Activated T-helper 1 cell treated with anti-CD3 and anti-CD28 coated beads, Interleukin-2, amount 50 U/mL, for 16 hours (primary cell): ENCODE measurements at places on chromosomes 2 and 18.

GRCh38 chr2:64857581-64858471, 131.4 kb upstream of the SLC1A4 start:
- DNase-seq = no peak

GRCh38 chr2:65436169-65436823, 3.9 kb upstream of the SPRED2 start:
- DNase-seq = no peak

DNA sequence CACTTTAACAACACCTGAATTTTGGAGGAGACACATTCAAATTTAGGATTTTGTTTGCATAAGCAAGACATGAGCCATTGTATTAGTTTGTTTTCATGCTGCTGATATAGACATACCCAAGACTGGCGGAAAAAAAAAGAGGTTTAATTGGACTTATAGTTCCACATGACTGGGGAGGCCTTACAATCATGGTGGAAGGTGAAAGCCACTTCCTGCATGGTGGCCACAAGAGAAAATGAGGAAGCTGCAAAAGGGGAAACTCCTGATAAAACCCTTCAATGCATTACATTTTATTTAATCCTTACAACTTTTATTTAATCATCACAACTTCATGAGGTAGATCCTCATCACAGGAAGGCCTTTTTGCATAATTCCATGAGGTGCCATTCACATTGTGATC, 242.0 kb upstream of the STON1 start:
- no peak for DNase-seq

GRCh38 chr2:170770008-170770605, at the start of gene ERICH2:
TSS of gene ERICH2 (plus strand) at chr2:170770378. CDS start at chr2:170770682, 304 bp downstream.
- no peak for DNase-seq

- DNase-seq = no peak
Observed at GRCh38 chr18:47427923-47428637, 176.6 kb upstream of the SKOR2 start.

GRCh38 chr2:42978887-42979415, 186.6 kb upstream of the HAAO start:
- no peak for DNase-seq

DNA sequence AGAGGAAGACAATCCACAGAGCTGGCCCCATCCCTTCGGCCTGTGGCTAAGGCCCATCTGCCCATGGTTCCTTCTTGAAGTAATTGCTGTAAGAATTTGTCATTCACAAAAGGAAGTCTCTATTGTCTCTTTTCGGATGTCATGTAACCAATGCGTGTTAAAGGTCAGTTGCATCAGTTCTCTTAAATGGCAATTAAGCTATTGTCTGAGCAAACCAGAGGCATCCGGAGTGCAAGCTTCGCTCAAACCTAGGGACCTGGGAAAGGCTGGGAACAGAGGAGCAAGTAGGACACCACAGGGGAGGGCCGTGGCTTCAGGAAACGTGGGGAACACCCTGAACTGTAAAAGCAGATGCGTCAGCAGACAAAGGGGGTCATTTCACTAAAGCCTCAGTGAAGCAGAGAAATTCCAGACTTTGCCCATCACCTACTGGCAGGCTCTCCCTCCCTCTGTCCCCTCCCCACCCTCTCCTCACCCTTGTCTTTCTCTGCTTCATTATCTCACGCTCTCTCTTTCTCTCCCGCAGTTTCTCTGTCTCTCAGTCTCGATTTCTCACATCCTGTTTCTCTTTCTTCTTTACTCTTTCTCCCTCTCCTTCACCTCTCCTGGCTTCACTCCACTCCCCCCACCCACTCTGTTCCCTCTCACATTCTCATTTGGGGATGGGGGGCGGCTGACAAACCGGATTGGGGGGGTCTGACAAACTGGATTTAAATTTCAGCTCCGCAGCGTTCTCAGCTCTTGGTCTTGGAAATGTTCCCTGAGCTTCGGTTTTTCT, 204.6 kb upstream of the TNP1 start:
- DNase-seq = no peak

DNA sequence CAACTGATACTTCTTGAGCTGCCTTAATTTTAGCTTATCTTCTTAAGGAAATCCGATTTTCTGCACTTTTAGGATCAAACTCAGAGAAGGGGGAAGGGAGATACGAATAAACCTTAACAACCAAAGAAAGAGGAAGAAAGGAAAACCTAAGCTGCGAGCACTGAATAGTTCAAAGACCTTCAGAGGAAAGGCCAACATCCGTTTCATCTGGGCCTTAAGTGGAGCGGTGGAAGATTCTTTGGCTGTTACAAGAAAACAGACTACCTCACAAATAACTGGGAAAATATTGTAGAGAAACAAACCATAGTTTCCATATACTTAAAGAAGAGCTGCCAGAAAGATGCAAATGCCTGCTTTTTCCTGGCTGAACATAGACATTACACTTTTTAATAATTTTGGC, 43.6 kb downstream of the VIT start:
- no peak for DNase-seq

GRCh38 chr2:175027755-175028154, 22.6 kb upstream of the CHN1 start:
- no peak for DNase-seq

- no peak for DNase-seq
Observed at GRCh38 chr2:43609290-43609918, 13.6 kb upstream of the THADA start.

DNA sequence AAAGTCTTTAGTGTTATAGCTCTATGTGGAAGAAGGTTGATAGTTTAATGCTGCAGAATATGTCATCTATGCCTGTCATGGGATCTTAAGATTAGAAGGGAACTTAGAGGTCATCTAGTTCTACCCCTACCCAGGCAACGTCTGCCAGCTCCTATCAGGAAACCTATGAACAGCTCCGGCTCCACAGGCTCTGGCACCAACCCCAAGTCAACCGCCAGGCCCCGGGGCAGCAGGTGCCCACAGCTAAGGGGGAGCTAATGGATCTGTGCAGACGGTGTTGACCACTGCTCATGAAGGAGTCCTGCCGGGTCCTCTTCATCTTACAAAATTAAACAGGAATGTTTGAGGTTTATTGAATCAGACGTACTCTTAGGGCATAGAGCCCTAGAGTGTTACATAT, 440.8 kb upstream of the KLHL29 start:
- DNase-seq = no peak

GRCh38 chr2:221731432-221732145, 159.5 kb upstream of the EPHA4 start:
- DNase-seq = no peak

- no peak for DNase-seq
Observed at GRCh38 chr2:36561237-36561944, 36.6 kb downstream of the FEZ2 start.

GRCh38 chr2:174597345-174598047, at the start of gene WIPF1:
TSS of gene WIPF1 (minus strand) at chr2:174597804. CDS start at chr2:174585573, 12,231 bp downstream.
- DNase-seq = no peak

DNA sequence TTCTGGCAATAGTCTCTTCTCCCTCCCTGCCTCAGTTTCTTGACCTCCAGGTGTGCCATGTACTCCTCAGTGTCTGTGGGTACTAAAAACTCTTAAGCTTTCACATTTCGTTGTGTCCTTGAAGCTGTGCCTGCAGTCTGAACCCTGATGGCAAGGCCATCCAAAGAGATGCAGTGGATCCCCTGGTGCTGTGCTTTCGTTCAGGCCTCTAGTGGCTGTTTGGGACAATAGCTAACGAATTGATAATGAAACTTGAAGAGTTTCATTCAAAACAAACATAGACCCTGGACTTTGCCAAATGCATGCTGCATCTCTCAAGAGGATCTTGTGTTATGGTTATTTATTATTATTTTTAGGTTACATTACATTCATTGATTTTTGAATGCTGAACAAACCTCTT, 523.1 kb upstream of the FSIP2 start:
- no peak for DNase-seq

DNA sequence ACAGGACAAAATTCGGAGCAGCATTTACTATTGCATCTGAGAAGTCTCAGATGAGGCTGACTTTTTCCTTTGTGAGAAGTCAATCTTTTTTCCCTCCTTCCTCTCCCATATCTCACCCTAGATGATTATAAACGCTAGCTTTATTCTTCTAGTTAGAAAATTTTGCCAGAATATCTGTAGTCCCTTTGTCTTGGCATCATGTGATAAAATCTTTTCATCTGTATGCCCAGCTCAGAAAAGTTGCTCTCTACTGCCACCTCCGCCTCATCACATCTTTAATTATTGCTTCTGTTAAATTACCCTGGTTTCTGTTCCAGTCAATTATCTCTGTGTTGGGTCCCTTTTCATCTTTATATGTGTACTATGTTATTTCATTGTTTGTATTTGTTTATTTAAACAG, 210.8 kb upstream of the SLC35G4 start:
- no peak for DNase-seq

- no peak for DNase-seq
Observed at GRCh38 chr2:169845016-169845415, 17.8 kb downstream of the UBR3 start.

DNA sequence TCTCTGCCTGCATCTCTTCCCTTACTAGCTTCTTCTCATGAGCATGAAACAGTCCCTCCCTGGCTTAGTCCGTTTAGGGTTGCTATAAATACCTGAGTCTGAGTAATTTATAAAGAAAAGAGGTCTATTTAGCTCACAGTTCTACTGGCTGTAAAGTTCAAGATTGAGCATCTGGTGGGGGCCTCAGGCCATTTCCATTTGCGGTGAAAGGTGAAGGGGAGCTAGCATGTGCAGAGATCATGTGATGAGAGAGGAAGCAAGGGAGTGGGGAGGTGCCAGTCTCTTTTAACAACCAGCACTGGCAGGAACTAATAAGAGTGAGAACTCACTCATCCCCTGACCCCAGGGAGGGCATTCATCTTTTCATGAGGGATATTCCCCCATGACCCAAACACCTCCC, 26.8 kb downstream of the RHBDD1 start:
- no peak for DNase-seq

- DNase-seq = no peak
Observed at GRCh38 chr2:37376421-37377186, 32.2 kb downstream of the QPCT start.

DNA sequence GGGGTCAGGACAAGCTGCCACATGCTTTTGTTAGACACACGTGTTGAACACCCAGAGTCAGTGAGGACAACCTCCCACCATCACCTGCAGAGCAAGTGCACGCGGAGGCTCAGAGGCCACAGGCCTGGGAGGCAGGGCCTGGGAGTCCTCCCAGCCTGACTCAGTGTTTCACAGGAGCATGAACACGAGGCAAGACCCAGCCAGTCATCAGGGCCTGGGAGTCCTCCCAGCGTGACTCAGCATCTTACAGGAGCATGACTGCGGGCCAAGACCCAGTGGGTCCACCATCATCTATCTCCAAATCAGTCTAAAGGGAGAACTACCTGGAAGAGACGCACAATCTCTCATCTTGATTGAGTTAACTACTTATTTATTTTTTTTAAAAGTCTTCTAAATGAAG, 112.6 kb upstream of the PXDN start:
- DNase-seq = no peak

- DNase-seq = peak; percentile 33
Observed at GRCh38 chr2:7825591-7826312, 856.1 kb upstream of the ID2 start.

DNA sequence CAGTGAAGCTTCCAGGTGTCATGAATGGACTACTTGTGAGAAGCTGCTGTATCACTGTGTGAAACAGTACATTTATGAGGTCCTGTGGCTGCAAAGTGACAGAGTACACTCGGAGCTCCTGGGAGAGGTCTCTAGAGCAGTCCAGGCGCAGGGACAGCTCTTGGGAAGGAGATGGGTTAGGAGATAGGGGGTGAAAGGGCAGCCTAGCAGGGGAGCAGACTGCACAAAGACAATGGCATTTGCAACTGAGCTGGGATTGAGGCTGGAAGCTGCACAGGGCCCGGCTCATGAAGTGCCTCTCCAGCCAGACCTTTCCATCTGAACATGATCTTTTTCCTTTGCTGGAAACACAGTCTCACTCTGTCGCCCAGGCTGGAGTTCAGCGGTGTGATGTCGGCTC, 83.6 kb downstream of the RHOB start:
- no peak for DNase-seq

DNA sequence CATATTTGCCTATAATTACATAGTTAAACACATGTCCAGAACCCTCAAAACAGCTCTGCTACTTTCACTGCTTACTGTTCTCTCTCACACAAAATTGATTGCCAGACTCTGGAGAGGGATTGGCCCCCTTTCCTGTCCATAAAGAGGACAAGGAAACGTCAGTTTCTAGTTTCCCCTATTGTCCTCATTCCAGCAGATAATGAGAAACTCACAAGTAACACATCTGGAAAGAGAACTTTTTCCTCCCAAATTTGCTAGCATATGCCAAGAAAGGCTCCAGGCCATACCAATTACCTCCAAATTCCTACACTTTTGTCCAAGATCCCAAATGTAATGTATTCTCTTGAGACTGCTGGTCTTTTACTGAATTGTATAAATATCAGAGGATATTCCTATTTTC, 200.5 kb downstream of the EXOC6B start:
- DNase-seq = no peak

DNA sequence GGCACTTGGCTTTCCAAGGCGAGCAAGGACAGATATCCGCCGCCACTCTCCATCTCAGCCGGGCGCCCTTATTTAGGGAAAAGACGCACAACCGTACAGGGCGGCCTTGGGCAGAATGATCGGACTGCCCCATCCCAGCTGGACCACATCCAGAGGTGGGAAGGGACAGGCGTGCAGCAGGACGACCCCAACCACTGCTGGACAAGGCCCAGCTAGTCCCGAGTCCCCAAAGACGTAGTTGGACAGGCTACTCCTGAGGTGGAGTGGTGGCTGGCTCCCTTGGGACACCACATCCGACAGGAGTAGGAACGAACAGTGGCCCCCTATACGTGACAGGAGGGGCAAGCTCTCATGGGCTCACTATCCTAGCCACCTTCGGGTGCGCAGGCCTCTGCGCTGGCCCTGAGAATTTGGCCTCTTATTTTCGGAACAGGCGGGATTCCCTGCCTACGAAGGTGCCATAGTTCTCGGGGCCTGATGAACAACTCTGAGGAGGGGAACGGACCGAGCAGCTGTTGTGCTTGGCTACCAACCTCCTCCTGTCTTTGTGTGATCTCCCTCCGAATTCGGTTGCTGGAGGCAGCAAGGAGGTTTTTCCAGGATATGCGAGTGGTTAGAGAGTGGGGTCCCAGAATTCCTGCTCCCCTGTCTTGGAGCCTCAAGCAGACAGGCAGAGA, 2.3 kb downstream of the FEV start:
- no peak for DNase-seq

GRCh38 chr2:159046966-159047365, 78.5 kb downstream of the TANC1 start:
- DNase-seq = no peak

DNA sequence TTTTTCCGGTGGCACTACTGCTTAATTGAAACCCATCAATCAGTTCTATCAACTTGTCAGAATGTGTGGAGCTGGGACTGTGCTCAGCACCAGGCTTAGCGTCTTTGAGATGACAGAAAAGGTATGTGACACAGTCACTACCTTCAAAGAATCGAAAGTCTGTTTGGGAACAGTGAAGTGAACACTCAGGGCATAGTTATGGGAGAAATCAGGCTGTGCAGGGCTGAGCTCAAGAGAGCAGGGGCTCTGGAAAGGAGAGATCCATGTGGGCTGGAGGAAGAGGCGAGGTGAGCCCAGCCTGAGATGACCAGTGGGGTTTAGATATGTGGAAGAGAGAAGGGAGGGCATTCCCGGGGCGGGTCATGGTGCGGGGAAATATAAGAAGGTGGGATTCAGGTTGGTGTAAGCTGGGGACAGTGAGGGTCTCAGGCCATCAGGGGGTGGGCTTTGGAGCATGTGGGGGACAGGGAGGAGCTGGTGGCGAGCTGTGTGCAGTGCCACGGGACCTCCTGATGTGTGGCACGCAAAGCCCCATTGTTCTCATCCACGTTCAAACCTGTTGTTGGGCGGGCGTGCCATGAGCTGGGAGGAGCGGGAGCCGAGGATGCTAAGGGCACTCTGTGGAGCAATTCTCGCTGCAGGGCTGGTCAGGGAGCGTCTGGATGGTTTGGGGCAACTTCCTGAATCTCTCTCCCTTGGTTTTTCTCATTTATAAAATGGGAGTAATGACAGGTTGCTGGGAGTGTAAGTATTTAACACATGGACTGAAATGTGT, 72.5 kb downstream of the VAPA start:
- DNase-seq = no peak
